ENCODE measurements at places on chromosomes 4 and X.

GRCh38 chrX:119871245-119871598 lies 311 bp downstream of the RNF113A start:
- peak; percentile 36 for ATAC-seq

GRCh38 chr4:37763831-37764230 lies 62.7 kb upstream of the PGM2 start:
- no peak for ATAC-seq

- no peak for ATAC-seq
These were observed 205.6 kb downstream of the RBMX2 start for GRCh38 chrX:130607431-130607830.

DNA sequence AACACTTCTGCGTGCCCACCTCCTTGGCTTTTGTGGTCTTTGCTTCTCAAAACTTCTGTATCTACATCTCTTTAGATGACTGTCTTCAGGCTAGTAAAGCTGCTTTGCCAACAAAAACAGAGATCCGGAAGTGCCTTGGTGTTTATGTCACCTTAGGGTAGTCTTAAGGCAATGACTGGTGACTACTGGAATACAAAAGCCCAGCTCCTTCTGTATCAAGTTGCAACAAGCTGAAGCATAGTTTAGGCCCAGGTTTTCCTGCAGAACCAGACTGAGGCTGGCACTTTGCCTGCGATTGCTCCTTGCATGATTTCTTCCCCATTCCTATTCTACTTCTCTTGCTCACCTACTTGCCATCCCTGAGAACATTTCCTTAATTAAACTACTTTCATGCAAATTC lies 333.8 kb downstream of the DMD start:
- no peak for ATAC-seq

GRCh38 chr4:173420324-173420752 lies 21.4 kb upstream of the SCRG1 start:
- ATAC-seq = no peak

GRCh38 chr4:6267573-6267972 lies 2.1 kb upstream of the WFS1 start:
- ATAC-seq = no peak

- ATAC-seq = no peak
These were observed 16.6 kb upstream of the PITX2 start for GRCh38 chr4:110639207-110640090.

- ATAC-seq = no peak
These were observed 82.6 kb upstream of the TMEM164 start for GRCh38 chrX:109920325-109920724.

DNA sequence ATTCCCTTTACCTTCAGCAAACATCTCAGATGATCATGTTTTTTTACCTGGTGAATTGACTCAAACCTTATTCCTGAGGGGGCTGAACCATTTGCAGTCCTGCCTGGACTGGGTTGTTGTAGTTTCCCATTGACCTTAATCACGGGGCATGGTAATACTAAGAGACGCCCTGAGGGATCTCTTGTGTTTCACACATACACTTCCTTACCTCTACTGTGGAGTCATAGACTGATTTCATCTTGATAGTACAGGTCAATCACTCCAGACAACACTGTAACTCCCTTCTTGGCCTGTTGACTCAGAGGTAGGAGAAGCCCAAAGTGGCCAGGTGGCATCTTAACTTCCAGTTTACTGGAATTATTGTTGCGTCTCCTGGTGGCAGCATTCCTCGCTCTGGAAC lies 1064.0 kb upstream of the PCDH10 start:
- no peak for ATAC-seq

DNA sequence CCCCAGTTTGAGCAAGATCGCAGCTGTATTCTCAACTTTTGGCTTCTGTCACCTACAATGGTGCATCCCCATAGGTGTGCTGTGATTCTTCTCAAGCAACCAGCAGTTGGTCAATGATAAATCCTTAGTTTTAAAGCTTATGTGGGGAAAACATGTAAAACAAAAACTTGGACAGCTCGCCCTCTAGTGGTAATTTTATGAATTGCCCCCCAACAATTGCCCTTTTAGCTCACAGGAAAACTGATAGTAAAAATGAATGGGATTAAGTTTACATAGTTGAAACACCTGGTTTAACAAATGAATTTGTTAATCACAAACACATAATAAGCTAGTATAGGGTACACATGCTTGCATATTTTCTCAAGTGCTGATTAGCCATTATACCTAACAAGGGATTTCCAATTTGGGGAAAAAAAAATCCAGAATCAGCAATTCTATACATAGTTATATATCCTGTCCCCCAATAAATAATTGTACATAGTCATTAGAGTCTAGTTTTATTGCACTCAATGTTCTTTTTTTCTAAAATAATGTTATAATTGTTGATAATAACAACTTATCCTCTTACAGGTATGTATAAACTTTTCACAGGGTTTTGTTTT lies 30.1 kb downstream of the TEX13A start:
- ATAC-seq = no peak

GRCh38 chr4:63361628-63362027 lies 1047.6 kb downstream of the TECRL start:
- ATAC-seq = no peak

DNA sequence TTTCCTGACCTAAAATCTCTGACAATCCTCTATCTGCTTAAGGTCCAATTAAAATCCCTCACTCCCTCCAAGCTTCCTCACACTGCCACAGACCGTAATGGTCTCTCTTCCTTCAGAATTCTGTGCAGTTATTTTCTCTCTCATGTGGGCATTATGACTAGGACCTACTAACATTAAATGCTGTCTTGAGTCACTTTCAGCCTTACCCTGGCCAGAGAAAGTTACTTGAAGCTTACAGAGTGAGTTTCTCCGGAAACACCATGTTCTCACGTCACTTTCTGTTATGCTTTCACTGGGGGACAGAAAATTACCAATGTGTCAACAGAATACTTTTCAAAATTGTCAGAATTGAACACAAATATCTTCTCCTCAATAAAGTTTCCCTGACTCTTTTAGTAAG lies 271.8 kb downstream of the INPP4B start:
- ATAC-seq = no peak

- ATAC-seq = no peak
These were observed 26.0 kb downstream of the BEND2 start for GRCh38 chrX:18194688-18195087.

GRCh38 chr4:38764277-38764676 lies 18.5 kb downstream of the TLR10 start:
- no peak for ATAC-seq
